ENCODE measurements at places on chromosomes 4 and X. TPM values are rescaled to one million over a fixed set of nuclear protein-coding genes. Genes with fewer than 3 reads are reported as not detected.

The ZBTB49 gene
- 3.6 TPM for total RNA-seq

The CPZ gene
- 0.64 TPM for total RNA-seq

The IQCM gene
- total RNA-seq = not detected

The CMC4 gene
- 10.6 TPM for total RNA-seq

The TLL1 gene
- 10.8 TPM for total RNA-seq

The NIPAL1 gene
- total RNA-seq = 3.3 TPM

The STPG2 gene
- total RNA-seq = not detected

The ETFDH gene
- total RNA-seq = 20.0 TPM

The LARP7 gene
- 25.6 TPM for total RNA-seq

The ZCCHC12 gene
- total RNA-seq = 0.29 TPM

The IL13RA2 gene
- 0.12 TPM for total RNA-seq

The SERTM2 gene
- total RNA-seq = not detected

The CNGA1 gene
- total RNA-seq = not detected

The KLB gene
- total RNA-seq = not detected

The SPANXN3 gene
- not detected for total RNA-seq

- no peak for DNase-seq
Observed at GRCh38 chr4:24894846-24895245, 18.0 kb downstream of the CCDC149 start.

GRCh38 chr4:38794051-38794450, 10.5 kb downstream of the TLR1 start:
- no peak for DNase-seq

- no peak for DNase-seq
Observed at GRCh38 chr4:90614371-90614770, 487.2 kb downstream of the CCSER1 start.

DNA sequence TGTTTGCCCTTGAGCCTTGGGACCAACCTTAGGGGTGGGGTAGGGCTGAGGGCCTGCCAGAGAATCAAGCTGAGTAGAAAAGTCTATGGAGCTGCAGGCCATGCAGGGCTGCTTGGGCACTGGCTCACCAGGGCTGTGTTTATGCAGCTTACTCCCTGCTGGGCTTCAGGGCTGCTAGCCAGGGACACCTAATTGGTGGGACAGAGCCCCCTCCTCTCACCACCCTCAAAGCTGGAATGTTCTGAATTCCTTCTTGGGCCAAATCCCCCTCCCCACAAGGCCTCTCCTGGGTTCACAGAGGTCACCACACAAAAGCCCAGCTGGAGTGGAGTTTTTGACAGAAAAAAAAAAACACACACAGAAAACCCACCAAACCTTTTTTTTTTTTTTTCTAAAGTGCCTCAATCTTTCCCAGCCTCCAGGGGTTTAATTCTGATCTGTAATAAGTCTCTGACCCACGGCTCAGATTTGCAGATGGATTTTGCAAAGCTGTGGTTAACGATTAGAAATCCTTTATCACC, at the start of gene CLDN2:
CLDN2 (plus strand) TSS at position 471 of the 521 bp plus-strand sequence. CDS start 7,827 bp downstream, outside the sequence.
- DNase-seq = no peak

DNA sequence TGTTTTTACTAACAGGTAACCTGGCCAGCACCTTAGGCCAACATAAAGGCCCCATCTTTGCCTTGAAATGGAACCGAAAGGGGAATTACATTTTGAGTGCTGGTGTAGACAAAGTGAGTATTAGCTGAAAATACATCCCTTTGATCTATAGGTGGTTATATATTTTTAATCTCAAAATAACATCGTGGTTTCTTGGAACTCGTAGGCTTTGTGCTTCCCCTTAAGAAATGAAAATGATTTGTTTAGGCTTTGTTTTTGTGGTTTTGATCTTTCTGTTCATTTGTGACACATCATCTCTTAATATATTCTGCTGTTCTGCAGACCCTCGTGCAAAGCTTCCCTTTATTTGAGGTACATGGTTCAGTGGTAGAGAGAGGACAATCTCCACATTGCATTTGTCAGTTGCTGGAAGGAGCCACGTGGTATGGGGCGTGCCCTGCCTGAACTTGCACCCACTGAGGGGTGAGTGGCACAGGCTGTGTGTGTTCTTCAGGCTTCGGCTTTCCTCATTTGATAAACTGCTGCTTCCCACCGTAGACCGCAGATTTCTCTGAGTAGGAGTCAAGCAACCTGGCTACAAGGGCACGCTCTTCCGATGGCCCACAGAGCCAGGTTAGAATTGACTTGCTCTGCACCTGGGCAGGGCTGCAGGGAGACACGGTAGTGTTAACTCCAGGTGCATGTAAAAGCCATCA, 72.2 kb downstream of the GPR143 start:
- DNase-seq = no peak

GRCh38 chr4:139243448-139244365, 36.3 kb downstream of the MGARP start:
- no peak for DNase-seq

DNA sequence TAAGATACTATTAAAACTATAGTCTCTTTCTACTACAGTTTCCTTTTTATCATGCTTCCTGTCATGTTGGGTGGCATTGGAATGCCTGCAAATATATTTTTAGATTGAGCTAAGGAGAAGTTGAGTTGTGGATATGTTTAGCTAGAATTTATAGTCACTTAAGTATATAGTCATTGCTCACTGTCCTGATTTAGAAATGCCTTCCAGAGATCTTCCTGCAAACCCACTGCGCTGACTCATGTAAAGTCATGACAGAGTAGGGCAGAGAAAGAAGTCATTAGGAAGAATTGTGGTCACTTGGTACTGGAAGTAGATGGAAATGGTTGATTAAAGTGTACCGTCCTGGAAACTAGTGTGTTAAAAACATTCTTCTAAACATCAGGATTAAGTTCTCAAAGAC, 490.3 kb upstream of the PABPC4L start:
- DNase-seq = no peak

GRCh38 chr4:3408793-3409330, 32.9 kb upstream of the HGFAC start:
- DNase-seq = no peak

DNA sequence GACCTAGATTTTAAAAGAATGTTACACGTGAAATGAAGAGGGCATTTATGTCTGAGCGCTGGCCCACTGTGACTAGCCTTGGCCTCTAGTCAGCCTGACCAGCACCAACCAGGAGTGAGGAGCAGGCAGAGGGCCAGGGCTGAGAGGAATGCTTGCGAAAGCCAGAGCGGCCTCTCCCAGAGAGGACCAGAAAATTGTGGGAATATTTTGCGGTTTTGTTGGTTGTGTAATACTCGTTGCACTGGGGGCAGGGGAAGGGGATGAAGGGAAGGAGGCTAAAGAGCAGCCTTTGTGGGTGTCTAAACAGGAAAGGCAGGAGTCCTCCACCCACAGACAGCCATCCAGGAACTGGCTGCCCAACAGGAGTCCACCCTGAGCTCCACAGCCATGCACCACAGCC, 3.8 kb downstream of the GABRE start:
- no peak for DNase-seq

DNA sequence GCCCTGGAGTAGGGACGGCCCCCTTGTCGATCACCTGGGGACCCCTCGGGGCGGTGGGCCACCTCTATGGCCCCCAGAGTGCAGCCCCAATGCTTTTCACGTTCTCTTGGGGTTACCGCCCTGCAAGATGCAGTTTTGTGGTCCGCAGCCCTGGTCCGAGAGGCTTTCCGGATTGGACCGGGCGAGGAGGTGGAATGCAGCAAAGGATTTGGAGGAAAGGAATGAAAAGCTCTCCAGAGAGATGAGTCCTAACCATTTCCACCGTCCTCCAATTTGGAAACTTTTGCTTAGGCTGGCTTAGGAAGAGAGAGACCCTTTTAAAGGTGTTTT, 601 bp downstream of the SLC25A43 start:
- no peak for DNase-seq

DNA sequence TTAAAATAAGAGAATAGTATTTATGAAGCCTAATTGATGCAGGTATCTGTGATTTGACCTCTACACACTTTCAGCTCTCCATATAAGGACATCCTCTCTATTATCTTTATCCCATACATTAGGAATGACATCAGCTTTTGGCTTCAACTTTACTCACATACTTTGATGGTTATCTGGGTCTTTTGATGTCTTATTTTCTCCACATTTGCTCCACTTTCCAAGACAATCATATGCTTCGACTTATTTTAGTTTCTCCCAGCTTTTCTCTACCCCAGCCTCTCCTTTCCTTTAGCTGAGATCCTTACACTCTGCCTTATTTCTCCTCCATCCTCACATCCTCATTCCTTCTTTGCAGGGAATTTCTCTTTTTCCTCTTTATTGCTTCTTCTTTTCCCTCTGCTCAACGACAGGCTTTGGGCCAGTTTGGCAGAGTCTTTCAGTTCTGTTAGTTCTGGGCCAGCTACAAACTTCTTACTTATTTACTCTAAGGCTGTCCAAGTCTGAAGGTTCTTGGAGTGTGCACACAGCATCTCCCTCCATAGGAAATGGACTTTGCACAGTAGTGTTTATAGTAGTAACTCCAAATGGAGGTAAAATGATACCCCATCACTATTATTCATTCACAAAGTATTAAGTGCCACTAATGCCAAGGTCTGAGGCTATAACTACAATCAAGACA, 50.5 kb downstream of the SLC4A4 start:
- no peak for DNase-seq

DNA sequence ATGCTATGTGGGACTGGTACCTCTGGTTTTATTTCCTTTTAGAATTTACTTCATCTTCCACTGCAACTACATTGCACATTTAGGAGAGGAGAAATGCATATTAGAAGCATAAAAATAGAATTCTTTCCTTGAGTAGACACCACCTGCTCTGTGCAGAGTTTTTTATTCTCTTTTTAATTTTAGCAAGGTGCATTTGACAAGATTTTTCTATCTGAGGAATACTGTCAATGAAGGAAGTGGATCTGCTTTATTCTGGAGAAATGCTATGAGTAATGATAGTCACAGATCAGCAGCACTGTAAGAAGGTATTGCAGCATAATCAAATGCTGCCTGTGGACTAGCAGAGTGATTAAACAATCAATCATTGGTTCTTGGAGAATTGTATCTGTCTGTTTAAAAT, 1038.3 kb downstream of the RAPGEF2 start:
- DNase-seq = no peak

- DNase-seq = no peak
Observed at GRCh38 chrX:22296871-22297270, 24.2 kb downstream of the CBLL2 start.

- DNase-seq = no peak
Observed at GRCh38 chr4:40831146-40831907, 81.6 kb downstream of the NSUN7 start.

- no peak for DNase-seq
Observed at GRCh38 chr4:24770667-24771066, 24.7 kb upstream of the SOD3 start.

DNA sequence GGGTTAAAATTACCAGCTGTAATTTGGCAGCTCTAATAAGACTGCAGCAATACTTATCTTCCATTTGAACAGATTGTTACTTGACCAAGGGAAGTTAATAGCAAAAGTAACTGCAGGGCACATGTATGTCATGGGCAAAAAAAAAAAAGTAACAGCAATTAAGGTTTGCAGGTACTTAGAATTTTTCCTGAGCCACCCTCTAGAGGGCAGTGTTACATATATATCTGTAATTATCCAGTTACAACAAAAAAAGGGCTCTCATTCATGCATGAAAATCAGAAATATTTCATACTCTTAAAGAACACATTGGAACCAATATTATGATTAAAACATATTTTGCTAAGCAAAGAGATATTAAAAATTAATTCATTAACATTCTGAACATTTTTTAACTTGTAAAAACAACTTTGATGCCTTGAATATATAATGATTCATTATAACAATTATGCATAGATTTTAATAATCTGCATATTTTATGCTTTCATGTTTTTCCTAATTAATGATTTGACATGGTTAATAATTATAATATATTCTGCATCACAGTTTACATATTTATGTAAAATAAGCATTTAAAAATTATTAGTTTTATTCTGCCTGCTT, 25.1 kb downstream of the XIAP start:
- DNase-seq = no peak

DNA sequence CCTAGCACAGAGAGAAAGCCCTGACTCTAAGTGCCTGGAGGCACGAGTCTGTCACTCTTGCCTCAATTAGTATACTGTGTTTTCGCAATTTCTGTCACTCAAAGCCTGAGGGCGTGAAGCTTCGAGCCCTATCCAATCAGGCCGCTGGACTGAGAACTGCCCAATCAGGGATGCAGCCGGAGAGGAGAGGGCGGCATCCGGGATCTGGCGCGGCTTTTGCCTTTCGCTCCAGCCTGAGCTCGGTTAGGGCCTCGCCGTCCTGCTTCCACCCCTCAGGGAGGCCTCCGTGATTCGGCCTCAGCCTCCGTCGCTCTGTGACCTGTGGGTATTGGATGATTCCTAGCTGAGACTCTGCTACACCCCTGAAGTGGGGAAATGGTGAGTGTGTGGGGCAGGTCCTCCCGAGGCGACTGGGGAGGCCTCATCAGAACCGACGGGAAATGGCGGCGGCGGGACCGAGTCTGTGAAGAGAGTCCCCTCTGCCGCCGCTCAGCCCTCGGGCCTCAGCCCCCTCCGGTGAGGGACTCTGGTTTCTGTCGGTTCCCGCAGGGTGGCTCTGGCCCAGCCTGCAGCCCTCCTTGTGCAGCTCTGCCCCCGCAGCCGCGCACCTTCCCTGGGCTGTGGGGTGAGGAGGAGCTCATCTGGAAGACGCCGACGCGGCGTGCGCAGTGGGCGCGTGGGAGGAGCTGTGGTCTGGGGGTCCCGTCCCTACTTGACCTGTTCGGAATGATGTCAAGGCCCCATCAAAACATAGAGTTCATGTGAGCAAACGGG, 48.5 kb downstream of the ZNF141 start:
- DNase-seq = no peak

GRCh38 chr4:46656071-46656470, 253.0 kb downstream of the COX7B2 start:
- DNase-seq = no peak

DNA sequence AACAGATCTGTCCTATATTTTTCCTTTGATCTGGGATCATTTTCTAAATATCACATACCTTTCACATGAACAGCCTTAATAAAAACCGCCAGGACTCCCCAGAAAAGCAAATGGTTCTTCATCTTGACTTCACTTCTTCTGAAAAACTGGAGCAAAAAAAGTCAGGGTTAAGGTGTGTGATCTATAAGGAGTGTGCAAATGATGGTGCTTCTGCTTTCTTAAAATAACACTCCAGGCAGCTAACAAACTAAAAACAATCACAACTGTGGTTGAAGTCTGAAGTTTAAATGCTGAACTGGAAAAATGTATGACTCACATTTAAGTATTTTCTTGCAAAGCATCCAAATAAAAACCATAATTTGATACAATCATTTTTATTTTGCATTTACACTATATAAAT, at the start of gene JCHAIN:
JCHAIN (minus strand) TSS at position 140 of the 400 bp plus-strand sequence; CDS start at position 122, 18 bp downstream.
- DNase-seq = no peak

- DNase-seq = no peak
Observed at GRCh38 chr4:41532882-41533281, 5.1 kb upstream of the LIMCH1 start.

- no peak for DNase-seq
Observed at GRCh38 chrX:15382813-15383212, 1.4 kb downstream of the VEGFD start.

DNA sequence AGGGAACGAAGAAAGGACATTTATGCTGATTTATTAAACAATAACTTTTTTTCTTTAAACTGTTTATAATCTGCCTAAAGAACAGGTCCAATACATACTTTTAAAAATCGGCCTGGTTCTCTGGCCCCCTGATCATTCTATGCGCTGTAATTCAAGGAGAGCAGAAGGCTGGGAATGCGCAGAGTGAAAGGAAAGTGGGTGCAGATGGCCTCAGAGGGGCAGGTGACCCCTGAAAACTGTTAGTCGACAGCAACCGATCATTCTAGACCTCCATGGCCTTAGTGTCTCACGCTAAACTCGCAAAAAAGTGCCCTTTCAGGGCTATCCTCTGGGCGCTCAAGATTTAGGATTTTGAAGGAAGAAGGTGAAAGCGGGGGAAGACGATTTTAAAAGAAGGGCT, 2.2 kb downstream of the PDE5A start:
- no peak for DNase-seq
